Kidney (tissue), 22 donors: ENCODE measurements at places on chromosomes 4 and X. TPM values are rescaled to one million over a fixed set of nuclear protein-coding genes. Genes with fewer than 3 reads are reported as not detected.

Gene FHIP1A
- 16.5 TPM for total RNA-seq

Gene UGT2B10
- not detected for total RNA-seq

- no peak for DNase-seq
- no peaks in the 10 kb centered on the region for H3K27me3 ChIP-seq
- no peak overlapping the region for H3K4me3 ChIP-seq
- no peaks in the 10 kb centered on the region for H3K36me3 ChIP-seq
- H3K27ac ChIP-seq = no peak overlapping the region
- no peaks in the 10 kb centered on the region for H3K4me1 ChIP-seq
These were observed 85.6 kb downstream of the ANTXR2 start for GRCh38 chr4:79987401-79987800.

GRCh38 chr4:109411964-109412363 is 21.7 kb upstream of the SEC24B start:
- H3K27ac ChIP-seq = no peak overlapping the region
- no peaks in the 10 kb centered on the region for H3K4me1 ChIP-seq
- H3K4me3 ChIP-seq = no peak overlapping the region

Gene FGF13
- 16.6 TPM for total RNA-seq

GRCh38 chrX:136725441-136726104 is 55.2 kb downstream of the ARHGEF6 start:
- DNase-seq = no peak
- no peaks in the 10 kb centered on the region for H3K4me1 ChIP-seq
- H3K4me3 ChIP-seq = no peak overlapping the region
- no peaks in the 10 kb centered on the region for H3K36me3 ChIP-seq

Gene TENM3
- 6.8 TPM for total RNA-seq

DNA sequence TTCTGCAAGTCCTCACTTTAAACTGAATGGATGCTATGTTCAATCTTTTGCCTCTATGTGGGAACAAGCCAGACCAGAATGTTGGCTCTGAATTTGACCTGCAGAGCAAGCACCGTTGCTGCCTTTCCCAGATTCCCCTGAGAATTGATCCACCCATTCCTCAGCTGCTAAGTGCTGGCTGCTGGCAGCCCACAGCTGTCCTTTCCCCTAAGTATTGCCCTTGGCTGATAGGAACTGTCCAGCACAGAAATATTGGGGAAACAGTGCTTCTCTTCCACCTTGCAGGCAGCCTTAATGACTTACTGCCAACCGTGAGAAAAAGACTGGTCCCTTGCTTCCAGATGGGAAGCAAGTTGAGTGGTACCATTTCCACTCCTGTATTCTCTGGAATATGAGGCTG is 475.9 kb downstream of the PDHA2 start:
- no peak overlapping the region for H3K27ac ChIP-seq
- H3K4me1 ChIP-seq = no peaks in the 10 kb centered on the region
- H3K36me3 ChIP-seq = no peaks in the 10 kb centered on the region

Gene LGI2
- 7.5 TPM for total RNA-seq

Gene ETDA
- total RNA-seq = not detected

DNA sequence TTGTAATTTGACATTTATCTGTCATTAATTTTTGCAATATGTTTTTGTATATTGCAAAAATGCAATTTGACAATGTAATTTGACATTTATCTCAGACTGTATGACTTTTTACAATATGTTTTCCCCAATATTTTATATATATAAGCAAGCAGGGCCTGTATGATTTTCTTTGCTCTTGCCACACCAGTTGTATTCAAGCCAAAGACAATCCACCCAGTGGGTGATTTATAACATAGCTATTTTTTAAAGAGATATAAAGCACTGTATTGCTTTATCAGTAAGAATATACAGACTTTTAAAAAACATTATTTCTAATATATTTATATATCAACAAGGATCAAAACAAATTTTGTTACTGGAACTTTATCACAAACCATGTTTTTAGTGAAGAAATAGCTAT is 47.3 kb downstream of the SLIT2 start:
- no peaks in the 10 kb centered on the region for H3K36me3 ChIP-seq
- DNase-seq = no peak
- no peak overlapping the region for H3K4me3 ChIP-seq
- H3K27me3 ChIP-seq = no peaks in the 10 kb centered on the region

Gene TASL
- total RNA-seq = 1.8 TPM

GRCh38 chr4:139754938-139755337 is 89.3 kb downstream of the MGST2 start:
- no peaks in the 10 kb centered on the region for H3K36me3 ChIP-seq
- H3K27me3 ChIP-seq = no peaks in the 10 kb centered on the region
- no peak overlapping the region for H3K4me3 ChIP-seq
- H3K4me1 ChIP-seq = no peaks in the 10 kb centered on the region

- H3K27me3 ChIP-seq = no peaks in the 10 kb centered on the region
- H3K27ac ChIP-seq = no peak overlapping the region
- H3K4me1 ChIP-seq = no peaks in the 10 kb centered on the region
- H3K36me3 ChIP-seq = no peaks in the 10 kb centered on the region
These were observed 3.5 kb upstream of the VMA21 start for GRCh38 chrX:151393514-151393913.

Gene DCLK2
- 3.4 TPM for total RNA-seq

Gene FOXR2
- not detected for total RNA-seq

Gene ARX
- total RNA-seq = 0.31 TPM

- DNase-seq = no peak
- H3K36me3 ChIP-seq = peaks cover 25% of the 10 kb centered on the region
- H3K4me1 ChIP-seq = peaks cover 13% of the 10 kb centered on the region
- H3K27me3 ChIP-seq = no peaks in the 10 kb centered on the region
- no peak overlapping the region for H3K27ac ChIP-seq
These were observed 40.0 kb downstream of the ACSL1 start for GRCh38 chr4:184785813-184786212.

GRCh38 chrX:116230130-116230898 is 59.8 kb downstream of the AGTR2 start:
- H3K4me3 ChIP-seq = no peak overlapping the region
- H3K36me3 ChIP-seq = no peaks in the 10 kb centered on the region
- no peaks in the 10 kb centered on the region for H3K4me1 ChIP-seq
- H3K27me3 ChIP-seq = no peaks in the 10 kb centered on the region

- H3K4me1 ChIP-seq = no peaks in the 10 kb centered on the region
- H3K4me3 ChIP-seq = no peak overlapping the region
- no peak overlapping the region for H3K27ac ChIP-seq
- no peak for DNase-seq
- H3K36me3 ChIP-seq = no peaks in the 10 kb centered on the region
- H3K27me3 ChIP-seq = no peaks in the 10 kb centered on the region
These were observed 14.7 kb downstream of the EXOC1L start for GRCh38 chr4:55834086-55834795.

Gene RAB33A
- 2.9 TPM for total RNA-seq

Gene HS6ST2
- 2.0 TPM for total RNA-seq

Gene GRK4
- total RNA-seq = 4.3 TPM

DNA sequence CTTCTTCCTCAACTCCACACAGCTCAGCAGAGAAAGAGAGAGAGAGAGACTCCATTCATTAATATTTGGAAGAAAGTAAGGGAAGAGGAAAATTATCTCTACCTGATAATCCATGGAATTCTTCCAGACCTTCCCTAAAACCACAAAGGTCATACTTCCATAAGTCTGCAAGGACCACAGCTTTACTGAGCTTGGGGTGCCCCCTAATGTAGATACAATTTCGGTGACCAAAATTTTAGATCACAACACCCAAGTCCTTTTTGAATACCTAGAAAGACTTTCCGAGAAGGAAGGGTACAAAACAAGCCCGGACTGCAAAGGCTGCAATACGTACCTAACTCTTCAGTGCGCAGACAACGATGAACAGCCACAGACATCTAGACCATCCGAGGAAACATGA is 523.9 kb downstream of the GLUD2 start:
- DNase-seq = no peak
- no peaks in the 10 kb centered on the region for H3K36me3 ChIP-seq
- no peak overlapping the region for H3K27ac ChIP-seq
- no peak overlapping the region for H3K4me3 ChIP-seq
- H3K4me1 ChIP-seq = no peaks in the 10 kb centered on the region

GRCh38 chr4:41967392-41967791 is 14.2 kb upstream of the DCAF4L1 start:
- H3K4me1 ChIP-seq = no peaks in the 10 kb centered on the region
- no peaks in the 10 kb centered on the region for H3K36me3 ChIP-seq

Gene FSTL5
- total RNA-seq = not detected

DNA sequence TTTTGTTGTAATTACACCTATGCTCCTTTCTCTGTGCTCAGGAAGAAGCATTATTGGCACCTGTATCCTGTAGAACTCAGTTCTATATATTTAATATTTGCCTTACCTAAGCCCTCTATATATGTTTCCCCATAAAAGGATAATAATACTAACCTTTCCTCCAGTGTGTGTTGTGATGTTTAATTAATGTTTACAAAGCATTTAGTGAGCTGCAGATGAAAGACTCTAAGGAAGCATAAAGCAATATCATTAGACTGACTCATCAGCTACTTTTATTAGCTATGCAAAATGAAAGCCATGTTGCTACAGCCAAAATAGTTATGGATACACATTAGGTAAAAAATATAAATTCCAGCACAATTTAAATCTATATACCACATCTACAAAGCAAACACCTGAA is 93.6 kb upstream of the PTPN13 start:
- H3K4me3 ChIP-seq = no peak overlapping the region
- H3K27ac ChIP-seq = no peak overlapping the region
- no peaks in the 10 kb centered on the region for H3K36me3 ChIP-seq
- H3K4me1 ChIP-seq = peaks cover 24% of the 10 kb centered on the region
- H3K27me3 ChIP-seq = no peaks in the 10 kb centered on the region
- no peak for DNase-seq

- H3K27me3 ChIP-seq = no peaks in the 10 kb centered on the region
- no peaks in the 10 kb centered on the region for H3K36me3 ChIP-seq
- no peaks in the 10 kb centered on the region for H3K4me1 ChIP-seq
- H3K4me3 ChIP-seq = no peak overlapping the region
- no peak for DNase-seq
- H3K27ac ChIP-seq = no peak overlapping the region
These were observed 40.0 kb upstream of the CASK start for GRCh38 chrX:41963348-41963747.

Gene HHIP
- total RNA-seq = 0.85 TPM

Gene BTC
- 6.0 TPM for total RNA-seq

- no peak overlapping the region for H3K4me3 ChIP-seq
- H3K27ac ChIP-seq = no peak overlapping the region
- DNase-seq = no peak
- no peaks in the 10 kb centered on the region for H3K27me3 ChIP-seq
- no peaks in the 10 kb centered on the region for H3K4me1 ChIP-seq
These were observed 13.1 kb downstream of the DCHS2 start for GRCh38 chr4:154478547-154478946.

GRCh38 chr4:11634283-11634682 is 205.6 kb upstream of the HS3ST1 start:
- no peaks in the 10 kb centered on the region for H3K27me3 ChIP-seq
- no peaks in the 10 kb centered on the region for H3K36me3 ChIP-seq
- no peak overlapping the region for H3K4me3 ChIP-seq
- H3K27ac ChIP-seq = no peak overlapping the region

GRCh38 chr4:82398263-82398662 is 24.5 kb upstream of the HNRNPD start:
- no peak overlapping the region for H3K27ac ChIP-seq
- no peaks in the 10 kb centered on the region for H3K4me1 ChIP-seq
- H3K27me3 ChIP-seq = no peaks in the 10 kb centered on the region
- H3K36me3 ChIP-seq = no peaks in the 10 kb centered on the region
- H3K4me3 ChIP-seq = no peak overlapping the region

GRCh38 chr4:124262211-124263179 is 450.0 kb downstream of the ANKRD50 start:
- no peak overlapping the region for H3K4me3 ChIP-seq
- H3K27me3 ChIP-seq = no peaks in the 10 kb centered on the region
- no peak overlapping the region for H3K27ac ChIP-seq
- DNase-seq = peak; percentile 94
- no peaks in the 10 kb centered on the region for H3K36me3 ChIP-seq

DNA sequence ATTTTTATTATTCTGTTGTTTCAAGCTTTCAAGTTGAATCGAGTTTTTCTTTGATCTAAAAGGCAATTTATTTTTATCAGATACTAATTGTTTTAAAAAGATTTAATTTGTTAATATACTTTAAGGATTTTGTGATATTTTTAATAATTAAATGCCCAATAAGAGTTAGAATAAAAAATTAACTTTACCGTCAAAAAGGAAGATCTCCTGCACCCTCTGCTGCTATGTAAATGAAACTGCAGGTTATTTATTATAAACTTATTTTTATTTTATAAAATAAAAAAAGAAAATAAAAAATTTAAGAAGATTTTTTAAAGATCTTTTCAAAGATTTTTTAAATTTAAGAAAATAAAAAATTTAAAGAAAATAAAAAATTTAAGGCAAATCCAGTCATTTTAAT is 166.1 kb downstream of the CCSER1 start:
- no peak for DNase-seq
- no peak overlapping the region for H3K4me3 ChIP-seq
- no peaks in the 10 kb centered on the region for H3K27me3 ChIP-seq

Gene IGFBP7
- total RNA-seq = 1,703 TPM

DNA sequence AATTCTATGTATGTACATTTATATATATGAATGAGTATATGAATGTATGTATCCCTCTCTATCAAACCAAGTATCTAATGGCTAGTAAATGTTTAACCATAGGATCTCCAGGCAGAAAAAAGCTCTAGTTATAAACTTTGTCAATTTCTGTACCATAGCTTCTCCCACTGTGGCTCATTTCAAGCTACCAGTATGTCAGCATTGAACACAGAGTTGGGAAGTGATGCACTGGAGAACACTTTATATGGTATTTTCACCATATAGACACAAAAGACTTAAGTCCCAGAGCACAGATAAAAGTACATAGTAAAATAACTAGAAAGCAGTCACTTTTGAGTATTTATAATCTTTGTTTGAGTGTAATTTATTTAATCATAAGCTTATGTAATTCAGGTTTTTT is 53.9 kb upstream of the ATP8A1 start:
- H3K36me3 ChIP-seq = no peaks in the 10 kb centered on the region
- no peak for DNase-seq
- no peaks in the 10 kb centered on the region for H3K4me1 ChIP-seq
- H3K27ac ChIP-seq = no peak overlapping the region

- H3K36me3 ChIP-seq = no peaks in the 10 kb centered on the region
- no peak for DNase-seq
- no peaks in the 10 kb centered on the region for H3K27me3 ChIP-seq
- no peak overlapping the region for H3K4me3 ChIP-seq
- no peaks in the 10 kb centered on the region for H3K4me1 ChIP-seq
These were observed 43.9 kb upstream of the ACSL4 start for GRCh38 chrX:109776986-109777385.

DNA sequence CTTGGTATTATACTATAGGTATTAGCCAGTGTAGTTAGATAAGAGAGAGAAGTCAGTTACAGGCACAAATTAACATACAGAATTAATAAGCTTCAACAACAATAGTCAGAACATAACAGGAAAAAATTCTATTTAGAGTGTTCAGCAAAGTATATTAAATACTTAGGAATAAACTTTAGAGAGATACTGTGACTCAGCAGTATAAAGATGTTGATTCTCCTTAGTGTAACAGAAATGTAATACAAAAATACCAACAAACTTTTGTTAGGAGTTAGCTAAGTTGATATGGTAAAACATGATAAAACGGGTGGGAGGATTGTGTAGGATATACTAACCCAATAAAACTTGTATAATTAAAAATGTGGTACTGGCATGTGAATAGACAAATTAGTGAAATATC is 154.3 kb downstream of the DIPK2B start:
- H3K27me3 ChIP-seq = no peaks in the 10 kb centered on the region
- H3K4me1 ChIP-seq = no peaks in the 10 kb centered on the region
- no peak for DNase-seq
- H3K36me3 ChIP-seq = no peaks in the 10 kb centered on the region

Gene TCEAL6
- total RNA-seq = not detected

GRCh38 chr4:17103231-17103630 is 204.8 kb upstream of the LDB2 start:
- no peak for DNase-seq
- H3K4me3 ChIP-seq = no peak overlapping the region

- H3K36me3 ChIP-seq = no peaks in the 10 kb centered on the region
These were observed 94.1 kb downstream of the SLC16A2 start for GRCh38 chrX:74515356-74515755.

Gene ODAM
- total RNA-seq = not detected
